Fibroblast of gingiva (primary cell): ENCODE measurements at places on chromosomes 7 and 10.

DNA sequence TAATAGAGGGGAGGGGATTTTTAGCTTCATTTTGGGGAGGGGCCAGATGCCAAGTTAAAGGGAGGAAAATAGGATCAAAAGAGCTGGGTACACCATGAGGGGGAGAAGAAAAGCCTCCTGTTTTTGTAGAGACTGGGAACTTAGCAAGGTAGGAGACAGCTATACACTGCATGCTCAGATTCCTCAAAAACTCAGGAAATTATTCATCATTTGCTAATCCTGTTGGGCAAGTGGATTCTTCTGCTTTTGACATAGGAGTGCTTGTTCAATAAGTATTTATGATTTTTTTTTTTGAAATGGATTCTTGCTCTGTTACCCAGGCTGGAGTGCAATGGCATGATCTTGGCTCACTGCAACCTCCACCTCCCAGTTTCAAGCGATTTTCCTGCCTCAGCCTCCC is 73.4 kb downstream of the LYZL2 start:
- DNase-seq = no peak

DNA sequence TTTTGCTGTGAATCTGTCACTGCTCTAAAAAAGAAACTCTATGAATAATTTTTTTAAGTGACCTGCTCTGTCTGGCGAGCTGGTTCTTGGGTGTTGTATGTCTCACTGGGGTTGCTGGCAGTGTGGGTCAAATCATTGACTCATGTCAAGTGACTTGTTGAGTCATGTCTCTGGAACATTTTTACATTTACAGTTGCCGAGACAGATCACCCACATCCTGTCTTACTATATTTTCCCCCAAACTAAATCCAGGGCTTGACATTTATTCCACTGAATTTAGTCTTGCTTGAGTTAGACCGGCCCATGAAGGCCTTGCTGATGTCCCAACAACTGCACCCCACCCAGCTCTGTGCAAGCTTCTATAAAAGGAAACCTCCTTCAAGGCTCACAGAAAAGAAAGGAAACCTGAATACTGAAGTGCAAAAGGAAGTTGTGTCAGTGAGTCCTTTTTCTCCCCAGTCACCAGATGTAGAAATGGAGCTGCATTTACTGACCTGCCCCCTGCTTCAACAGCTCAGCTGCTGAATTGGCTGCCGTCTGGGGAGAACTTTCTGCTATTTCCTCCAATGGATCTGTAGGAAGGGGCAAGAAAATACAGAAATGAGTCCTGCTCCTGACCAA is 290.3 kb downstream of the TNS3 start:
- peak; percentile 96 for DNase-seq

- DNase-seq = no peak
Observed at GRCh38 chr10:3077940-3078630, 10.7 kb downstream of the PFKP start.

GRCh38 chr7:82840061-82840460 is 322.6 kb downstream of the PCLO start:
- DNase-seq = no peak

DNA sequence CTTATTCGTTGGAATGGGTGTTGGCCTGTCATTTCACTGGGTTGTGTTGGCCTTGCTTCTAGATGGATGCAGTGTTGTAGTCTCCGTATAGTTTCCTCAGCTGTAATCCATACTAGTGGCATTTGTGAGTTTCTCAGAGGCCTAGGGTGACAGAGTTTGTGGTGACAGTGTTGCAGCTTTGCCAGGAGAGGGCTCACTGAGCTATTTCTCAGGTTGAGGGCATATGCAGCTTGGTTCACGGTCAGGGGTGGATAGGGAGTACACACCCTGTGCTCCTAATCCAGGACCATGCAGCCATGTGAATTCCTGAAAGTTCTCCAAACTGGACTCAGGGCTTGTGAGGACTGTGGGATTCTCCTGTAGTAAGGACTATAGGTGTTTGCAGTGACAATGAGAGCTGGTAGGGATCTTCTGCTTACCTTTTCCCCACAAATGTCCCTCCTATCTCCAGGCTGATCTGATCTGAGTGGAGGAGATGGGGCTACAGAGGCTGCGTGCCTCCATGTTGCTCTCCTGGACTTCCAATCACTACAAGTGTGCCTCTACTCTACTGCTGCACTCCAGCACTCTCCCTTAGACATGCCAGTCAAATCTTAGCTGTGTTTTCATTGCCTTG is 229.0 kb downstream of the STK31 start:
- peak; percentile 17 for DNase-seq

DNA sequence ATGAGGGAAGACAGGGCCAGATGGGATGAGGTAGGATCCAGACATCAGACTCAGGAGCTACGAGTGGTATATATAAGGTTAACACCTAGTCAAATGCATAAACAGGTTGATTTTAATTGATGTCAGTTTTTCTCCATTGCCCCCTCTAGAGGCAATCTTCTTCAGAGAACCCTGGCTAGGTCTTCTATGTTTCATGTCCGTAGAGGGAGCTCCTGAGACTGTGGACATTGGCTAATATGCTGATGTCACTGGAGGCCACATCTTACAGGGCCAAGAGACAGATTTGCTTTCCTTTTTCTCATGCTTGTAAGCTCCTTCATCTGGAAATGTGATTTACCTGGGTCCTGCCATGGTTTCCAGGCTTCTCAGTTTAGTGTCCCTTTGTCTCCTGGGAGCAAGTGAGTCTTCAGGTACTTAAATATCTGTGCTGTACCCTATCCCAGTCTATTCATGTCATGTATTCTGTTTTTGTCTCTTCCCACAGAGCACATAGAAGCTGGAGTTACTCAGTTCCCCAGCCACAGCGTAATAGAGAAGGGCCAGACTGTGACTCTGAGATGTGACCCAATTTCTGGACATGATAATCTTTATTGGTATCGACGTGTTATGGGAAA is 161.6 kb upstream of the PRSS1 start:
- peak; percentile 79 for DNase-seq

DNA sequence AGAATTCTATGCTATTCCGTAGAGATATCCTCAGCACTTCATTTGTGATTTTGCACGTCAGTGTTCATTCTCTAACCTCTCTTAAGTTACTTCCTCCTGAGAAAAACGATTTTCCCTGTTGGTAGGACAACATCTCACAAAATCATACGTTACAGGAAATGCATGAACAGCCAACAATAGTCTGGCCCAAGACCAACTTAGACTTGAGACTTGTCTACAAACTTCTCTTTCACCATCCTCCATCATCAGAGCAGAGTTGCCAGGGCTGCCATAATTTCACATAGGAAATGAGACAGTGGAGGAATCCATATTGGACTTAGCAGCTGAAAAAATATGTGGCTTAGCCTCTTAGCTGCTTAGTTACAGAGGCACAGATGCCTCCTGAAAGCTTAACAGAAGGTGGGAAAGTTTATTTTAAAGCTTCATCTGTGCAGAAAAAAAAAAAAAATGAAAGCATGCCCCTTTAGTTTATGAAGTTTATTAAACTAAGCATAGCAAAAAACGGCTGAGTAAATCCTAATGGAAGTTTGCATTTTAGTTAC is 222.5 kb upstream of the CACNA2D1 start:
- DNase-seq = no peak
